ENCODE measurements at places on chromosomes 7 and 10. TPM values are rescaled to one million over a fixed set of nuclear protein-coding genes. Genes with fewer than 3 reads are reported as not detected.

- no peaks in the 10 kb centered on the region for H3K36me3 ChIP-seq
- H3K4me1 ChIP-seq = no peaks in the 10 kb centered on the region
- no peak overlapping the region for H3K4me3 ChIP-seq
- no peak for DNase-seq
- H3K27me3 ChIP-seq = no peaks in the 10 kb centered on the region
These were observed 68.5 kb downstream of the SLC35B4 start for GRCh38 chr7:134248196-134248595.

- peaks cover 15% of the 10 kb centered on the region for H3K27me3 ChIP-seq
- H3K36me3 ChIP-seq = no peaks in the 10 kb centered on the region
- DNase-seq = no peak
- no peak overlapping the region for H3K27ac ChIP-seq
- no peak overlapping the region for H3K4me3 ChIP-seq
These were observed 1183.6 kb downstream of the GATA3 start for GRCh38 chr10:9238041-9238440.

DNA sequence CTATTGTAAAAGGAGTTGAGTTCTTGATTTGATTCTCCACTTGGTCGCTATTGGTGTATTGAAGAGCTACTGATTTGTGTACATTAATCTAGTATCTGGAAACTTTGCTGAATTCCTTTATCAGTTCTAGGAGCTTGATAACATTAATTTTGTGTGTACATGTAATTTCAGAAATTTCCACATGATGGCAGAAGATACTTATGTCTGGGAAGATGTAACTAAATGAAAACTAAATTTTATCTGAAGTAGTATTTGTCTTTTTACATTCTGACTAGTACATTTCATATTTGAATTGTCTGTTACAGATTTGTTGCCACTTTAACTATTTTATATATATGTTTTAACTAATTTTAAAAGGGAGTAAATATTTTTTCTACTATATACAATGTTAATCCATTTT lies 27.6 kb downstream of the SDHAF3 start:
- no peak overlapping the region for H3K4me3 ChIP-seq
- H3K36me3 ChIP-seq = peaks cover 28% of the 10 kb centered on the region
- no peak overlapping the region for H3K27ac ChIP-seq
- no peaks in the 10 kb centered on the region for H3K4me1 ChIP-seq
- H3K27me3 ChIP-seq = no peaks in the 10 kb centered on the region

GRCh38 chr10:75772153-75772887 lies 340.9 kb downstream of the LRMDA start:
- no peaks in the 10 kb centered on the region for H3K36me3 ChIP-seq
- no peak overlapping the region for H3K27ac ChIP-seq
- peaks cover 12% of the 10 kb centered on the region for H3K4me1 ChIP-seq
- peak overlapping the region; percentile 52 for H3K4me3 ChIP-seq
- H3K27me3 ChIP-seq = no peaks in the 10 kb centered on the region

GRCh38 chr10:33193701-33194521 lies 140.6 kb downstream of the NRP1 start:
- H3K27ac ChIP-seq = no peak overlapping the region
- peaks cover 5% of the 10 kb centered on the region for H3K4me1 ChIP-seq
- H3K36me3 ChIP-seq = no peaks in the 10 kb centered on the region
- H3K4me3 ChIP-seq = no peak overlapping the region
- peaks cover 8% of the 10 kb centered on the region for H3K27me3 ChIP-seq

CPXM2 gene
- not detected for total RNA-seq

LBX1 gene
- total RNA-seq = not detected

UTF1 gene
- not detected for total RNA-seq
